ENCODE measurements at places on chromosomes 4 and X.

- DNase-seq: no peak
These were observed 95.4 kb downstream of the SLC2A9 start for GRCh38 chr4:9925750-9926439.

DNA sequence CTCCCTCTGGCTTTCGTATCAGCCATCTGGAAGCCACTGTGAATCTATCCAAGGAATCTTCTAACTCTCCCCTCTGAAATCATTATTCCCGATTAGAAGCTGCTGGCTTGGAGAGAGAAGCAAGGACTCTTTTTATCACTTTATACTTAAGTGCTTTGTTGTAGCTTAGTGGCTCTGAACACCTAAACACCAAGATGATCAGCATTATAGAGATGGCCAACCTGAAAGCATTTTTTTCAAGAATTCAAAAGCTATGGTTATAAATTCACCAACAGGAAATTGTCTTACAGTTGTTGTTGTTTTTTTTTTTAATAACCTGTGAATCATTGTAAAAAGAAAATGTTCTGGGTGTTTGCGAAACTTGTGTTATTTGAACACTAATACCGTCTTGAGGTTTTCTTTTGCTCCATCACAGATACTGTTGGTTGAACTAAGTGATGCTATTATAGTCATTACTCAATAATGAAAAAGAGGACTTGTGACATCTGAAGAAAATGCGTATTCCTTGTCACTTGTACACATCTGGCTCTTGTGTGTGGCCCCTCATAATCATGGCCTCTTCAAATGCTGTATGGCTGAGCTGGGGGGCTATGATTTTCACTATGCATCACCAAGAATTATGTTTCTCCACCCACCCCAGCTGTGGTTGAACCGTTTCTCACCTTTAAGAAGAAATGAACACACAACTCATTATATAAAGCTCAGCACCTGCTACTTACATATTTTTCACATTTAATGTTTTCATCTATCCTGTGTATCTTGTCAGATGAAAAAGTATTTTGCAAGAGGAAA lies 11.8 kb upstream of the SMIM43 start:
- DNase-seq: no peak

- DNase-seq: no peak
These were observed 181.3 kb upstream of the BCOR start for GRCh38 chrX:40279091-40279430.

DNA sequence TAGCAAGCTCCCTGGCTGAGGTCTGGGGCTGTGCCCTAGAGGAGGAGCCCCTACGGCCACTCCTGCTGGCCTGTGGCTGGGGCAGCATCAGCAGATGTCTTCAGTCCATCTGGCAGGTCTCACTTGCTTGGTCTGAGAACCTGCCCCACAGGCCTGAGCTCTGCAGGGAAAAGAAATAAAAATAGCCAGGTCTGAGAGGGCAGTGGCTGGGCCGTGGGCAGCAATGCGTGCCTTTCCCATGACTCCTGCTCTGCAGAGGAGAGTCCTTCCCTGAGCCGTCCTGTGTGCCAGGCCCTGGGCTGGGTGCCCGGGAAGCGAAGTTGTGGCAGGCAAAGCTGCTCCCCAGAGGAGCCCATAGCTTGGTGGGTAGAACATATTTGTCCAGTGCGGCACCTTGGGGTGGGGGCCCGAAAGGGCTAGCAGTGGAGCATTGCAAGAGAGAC lies 11.3 kb upstream of the KIAA0232 start:
- no peak for DNase-seq

- no peak for DNase-seq
These were observed 107.1 kb downstream of the ANXA10 start for GRCh38 chr4:168199260-168199957.

GRCh38 chr4:14336656-14337055 lies 665.6 kb upstream of the CPEB2 start:
- DNase-seq: peak; percentile 33

GRCh38 chr4:123833171-123833643 lies 436.6 kb downstream of the SPRY1 start:
- peak; percentile 84 for DNase-seq

- DNase-seq: peak; percentile 2
These were observed 147.2 kb upstream of the BCOR start for GRCh38 chrX:40244980-40245379.

DNA sequence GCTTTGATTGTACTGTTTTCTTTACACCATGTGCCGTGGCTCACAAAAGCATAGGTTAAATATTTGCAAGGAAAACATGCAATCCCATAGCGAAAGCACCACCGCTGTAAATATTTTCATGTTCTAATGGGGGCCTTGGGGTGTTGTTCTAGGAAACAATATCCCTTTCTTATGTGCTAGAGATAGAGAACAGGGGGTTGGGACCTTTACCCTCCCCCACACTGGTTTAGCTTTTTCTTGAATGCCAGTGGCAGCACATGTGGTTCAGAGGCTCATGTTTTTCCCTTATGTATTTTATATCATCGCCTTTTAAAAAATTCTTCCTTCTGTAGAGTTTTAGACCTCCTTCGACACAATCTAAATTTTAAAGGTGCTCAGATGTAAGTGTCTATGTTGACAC lies 422.6 kb upstream of the TENM3 start:
- no peak for DNase-seq

- no peak for DNase-seq
These were observed 698.7 kb downstream of the CCSER1 start for GRCh38 chr4:90825849-90826248.

DNA sequence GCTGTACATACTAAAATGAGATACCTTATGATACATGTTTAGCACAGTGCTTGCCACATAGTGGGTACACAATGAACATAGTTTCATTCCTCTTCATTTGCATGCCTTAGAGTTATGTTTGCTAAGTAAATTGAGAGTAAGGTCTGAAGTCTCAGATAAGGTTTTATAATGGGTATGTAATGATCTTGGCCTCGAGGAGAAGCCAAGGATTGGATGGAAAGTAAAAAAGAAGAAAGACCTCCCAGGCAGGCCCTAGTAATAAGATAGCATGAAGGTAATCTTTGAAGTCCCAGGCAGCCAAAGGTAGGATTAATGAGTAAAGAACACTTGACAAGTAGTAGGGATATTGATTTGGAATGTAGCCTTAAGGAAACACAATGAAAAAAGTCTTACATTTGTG lies 55.8 kb upstream of the TSPAN7 start:
- no peak for DNase-seq

GRCh38 chr4:62917649-62918048 lies 1491.6 kb downstream of the TECRL start:
- DNase-seq: peak; percentile 37

DNA sequence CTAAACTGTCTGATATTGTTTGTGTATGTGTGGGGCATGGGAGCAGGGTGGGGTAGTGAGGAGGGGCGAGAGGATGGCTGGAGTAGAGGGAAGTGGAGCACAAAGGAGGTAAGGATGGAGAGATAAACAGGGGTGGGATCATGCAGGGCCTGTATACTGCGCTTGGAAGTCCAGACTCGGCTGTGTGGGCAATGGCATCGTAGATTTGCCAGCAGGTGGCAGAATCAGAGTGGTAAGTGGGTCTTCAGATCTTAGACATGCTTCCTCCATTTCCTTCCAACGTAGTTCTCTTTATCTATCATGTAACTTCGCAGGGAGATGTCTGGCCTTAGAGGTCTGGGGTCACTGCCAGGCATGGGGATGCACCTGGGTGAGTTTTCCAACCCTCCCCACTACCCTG lies 155.5 kb downstream of the PDGFRA start:
- peak; percentile 37 for DNase-seq

GRCh38 chr4:89172865-89173264 lies 61.5 kb downstream of the TIGD2 start:
- DNase-seq: no peak

DNA sequence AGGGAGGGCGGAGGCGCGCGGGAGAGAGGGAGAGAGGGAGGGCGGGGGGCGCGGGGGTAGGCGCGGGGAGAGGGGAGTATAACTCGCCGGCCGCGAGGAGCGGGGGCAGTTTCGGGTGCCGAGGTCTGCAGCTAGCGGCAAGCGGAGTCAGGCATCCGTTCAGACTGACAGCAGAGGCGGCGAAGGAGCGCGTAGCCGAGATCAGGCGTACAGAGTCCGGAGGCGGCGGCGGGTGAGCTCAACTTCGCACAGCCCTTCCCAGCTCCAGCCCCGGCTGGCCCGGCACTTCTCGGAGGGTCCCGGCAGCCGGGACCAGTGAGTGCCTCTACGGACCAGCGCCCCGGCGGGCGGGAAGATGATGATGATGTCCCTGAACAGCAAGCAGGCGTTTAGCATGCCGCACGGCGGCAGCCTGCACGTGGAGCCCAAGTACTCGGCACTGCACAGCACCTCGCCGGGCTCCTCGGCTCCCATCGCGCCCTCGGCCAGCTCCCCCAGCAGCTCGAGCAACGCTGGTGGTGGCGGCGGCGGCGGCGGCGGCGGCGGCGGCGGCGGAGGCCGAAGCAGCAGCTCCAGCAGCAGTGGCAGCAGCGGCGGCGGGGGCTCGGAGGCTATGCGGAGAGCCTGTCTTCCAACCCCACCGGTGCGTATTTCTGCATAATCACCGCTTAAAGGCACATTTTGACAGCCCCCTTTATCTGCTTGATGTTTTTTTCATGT lies at the start of gene POU4F2:
Gene POU4F2 (plus strand): TSS at position 108 of the 720 bp plus-strand sequence. CDS start 248 bp downstream, at position 356.
- no peak for DNase-seq

DNA sequence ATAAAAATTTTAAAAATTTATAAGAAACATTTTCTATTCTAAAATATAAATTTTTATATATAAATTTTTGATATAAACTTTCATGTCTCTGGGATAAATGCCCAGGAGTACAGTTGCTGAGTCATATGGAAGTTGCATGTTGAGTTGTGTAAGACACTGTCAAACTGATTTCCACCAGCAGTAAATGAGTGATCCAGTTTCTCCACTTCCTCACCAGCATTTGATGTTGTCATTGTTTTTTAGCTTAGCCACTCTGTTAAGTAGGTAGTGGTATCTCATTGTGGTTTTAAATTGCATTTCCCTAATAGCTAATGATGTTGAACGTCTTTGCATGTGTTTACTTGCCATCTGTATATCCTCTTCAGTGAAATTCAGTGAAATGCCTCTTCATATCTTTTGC lies 66.5 kb downstream of the MAMLD1 start:
- peak; percentile 65 for DNase-seq

- DNase-seq: peak; percentile 22
These were observed 53.3 kb downstream of the CAMK2D start for GRCh38 chr4:113708250-113708649.

GRCh38 chrX:85288992-85289723 lies 45.4 kb downstream of the ZNF711 start:
- no peak for DNase-seq

GRCh38 chr4:13678186-13678924 lies 50.8 kb upstream of the BOD1L1 start:
- peak; percentile 5 for DNase-seq

DNA sequence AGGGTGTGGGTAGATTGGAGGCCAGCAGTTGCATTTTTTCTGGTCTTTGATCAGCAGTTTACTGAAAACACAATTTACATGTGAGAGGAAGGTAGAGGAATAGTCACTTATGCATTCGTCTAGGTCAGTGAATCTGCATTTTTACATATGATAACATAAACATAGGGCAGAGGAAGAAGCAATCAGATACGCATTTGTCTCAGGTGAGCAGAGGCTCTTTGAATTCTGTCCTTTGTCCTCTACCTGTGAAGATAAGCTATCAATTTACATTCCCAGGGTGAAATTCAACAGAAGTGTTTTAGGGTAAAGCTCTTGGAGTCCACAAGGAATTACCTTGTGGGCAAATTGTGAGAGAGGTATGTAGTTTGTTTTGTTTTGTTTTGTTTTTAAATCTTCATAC lies 306.5 kb downstream of the MAGEB5 start:
- DNase-seq: no peak

GRCh38 chr4:150119492-150119891 lies 41.2 kb downstream of the DCLK2 start:
- DNase-seq: peak; percentile 78

GRCh38 chrX:31228909-31229308 lies 157.1 kb upstream of the FTHL17 start:
- DNase-seq: no peak

DNA sequence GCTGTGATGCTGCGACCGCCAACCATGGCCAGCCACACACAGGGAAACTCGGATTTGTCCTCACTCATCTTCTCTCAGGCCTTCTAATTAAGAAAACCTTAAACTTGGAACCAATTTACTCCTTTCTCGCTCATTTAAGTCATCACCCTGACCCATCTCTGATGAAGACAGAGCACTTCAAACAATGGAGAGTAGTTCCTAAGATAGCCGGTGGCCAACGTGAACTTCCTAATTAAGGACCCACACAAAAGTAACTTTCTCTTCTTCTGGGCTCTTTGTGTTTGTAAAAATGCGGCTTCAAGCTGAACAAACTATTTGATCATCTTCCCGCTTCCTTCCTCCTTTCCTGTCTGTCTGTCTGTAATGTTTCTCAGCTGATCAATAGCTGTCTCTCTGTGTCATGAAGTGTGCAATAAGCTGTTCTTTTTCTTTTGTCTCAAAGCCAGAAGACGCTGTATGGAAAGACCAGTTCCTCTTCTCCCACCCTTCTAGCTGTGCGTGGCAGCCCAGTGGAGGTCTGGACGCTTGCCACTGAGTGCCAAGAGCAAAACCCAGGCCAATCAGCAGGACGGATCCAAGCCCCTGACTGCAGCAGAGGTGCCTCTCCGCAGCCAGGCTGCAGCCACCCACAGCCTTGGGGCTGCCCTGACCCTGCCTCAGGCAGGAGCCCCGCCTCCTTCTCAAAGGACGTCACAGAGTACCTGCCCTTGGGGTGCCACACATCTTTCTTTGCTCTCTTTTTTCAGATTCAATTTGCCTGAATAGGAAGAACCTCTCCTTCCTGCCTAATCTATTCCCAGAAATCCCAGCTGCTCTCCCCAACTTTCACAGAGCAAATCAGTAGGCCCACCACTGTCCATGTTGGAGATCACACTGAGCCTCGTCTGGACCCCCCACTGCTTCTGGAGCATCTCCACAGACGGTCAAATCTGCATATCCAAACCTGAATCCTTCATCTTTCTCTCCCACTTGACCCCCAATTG lies 59.3 kb downstream of the MAML3 start:
- DNase-seq: no peak

DNA sequence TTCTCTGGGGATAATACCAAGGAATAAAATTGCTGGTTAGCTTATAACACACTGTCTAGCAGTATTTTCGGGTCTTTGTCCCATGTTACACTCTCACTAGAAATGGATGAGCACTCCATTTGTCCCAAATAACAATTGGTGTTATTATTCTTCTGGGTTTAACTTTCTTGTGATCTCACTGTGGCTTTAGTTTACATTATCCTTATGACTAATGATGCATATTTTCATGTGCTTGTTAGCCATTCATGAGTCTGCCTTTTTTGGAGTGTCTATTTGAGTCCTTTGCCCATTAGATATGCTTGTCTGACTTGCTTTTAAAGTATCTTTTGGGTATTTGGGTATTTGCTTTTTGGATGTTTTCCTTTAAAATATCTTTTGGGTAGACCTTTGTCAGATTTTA lies 372.9 kb upstream of the TENM3 start:
- peak; percentile 55 for DNase-seq

Data from ELR (cell line).